ENCODE measurements at places on chromosomes 1 and 21.

DNA sequence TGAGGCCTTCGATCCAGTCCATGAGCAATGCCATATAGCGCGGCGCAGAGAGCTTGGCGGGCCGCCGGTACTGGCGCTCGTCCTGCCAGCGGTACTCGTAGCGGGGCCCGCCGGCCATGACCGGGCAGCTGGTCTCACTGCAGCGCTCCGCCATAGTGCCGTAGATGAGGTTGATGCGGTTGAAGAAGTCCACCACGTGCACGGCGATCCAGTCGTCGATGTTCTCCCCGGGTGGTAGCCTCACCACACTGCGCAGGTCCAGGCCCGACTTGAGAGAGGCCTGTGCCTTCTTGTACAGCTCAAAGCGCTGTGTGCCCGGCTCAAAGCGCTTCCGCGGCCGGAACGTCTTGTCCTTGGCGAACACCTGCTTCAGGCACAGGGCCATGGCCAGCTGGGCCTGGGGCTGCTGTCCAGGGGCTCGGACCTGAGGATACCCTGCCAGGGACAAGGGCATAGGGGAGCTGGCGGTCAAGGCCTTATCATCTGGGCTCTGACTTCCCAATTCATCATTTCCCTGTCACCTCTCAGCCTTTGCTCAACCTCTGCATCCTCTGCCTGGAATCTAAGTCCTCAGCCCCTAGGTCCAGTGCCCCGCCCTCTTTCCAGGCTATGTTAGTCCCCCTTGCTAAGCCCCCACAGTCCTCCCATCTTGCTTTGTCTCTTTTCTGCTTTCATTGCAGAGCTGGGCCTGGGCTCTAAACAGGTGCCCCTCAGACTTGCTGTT, 3.5 kb downstream of the MOB3C start:
- DNase-seq: no peak

DNA sequence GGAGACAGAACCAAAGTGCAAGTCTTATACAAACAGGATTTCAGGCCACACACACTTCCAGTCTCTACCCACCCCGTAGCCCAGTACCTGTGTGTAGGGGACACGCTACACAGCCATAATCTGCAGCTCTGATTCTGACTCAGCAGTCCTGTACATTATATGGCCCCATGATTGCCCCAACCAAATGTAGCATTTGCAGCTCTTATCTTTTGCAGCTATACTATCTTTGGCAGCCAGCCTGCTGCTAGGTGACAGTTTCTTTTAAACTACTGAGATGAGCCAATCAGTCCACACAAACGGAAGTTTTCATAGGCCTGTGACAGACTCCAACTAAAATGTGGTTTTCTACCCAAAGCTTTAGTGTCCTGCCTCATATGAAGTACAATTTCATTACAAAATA, 259.6 kb upstream of the ST6GALNAC5 start:
- DNase-seq: no peak

DNA sequence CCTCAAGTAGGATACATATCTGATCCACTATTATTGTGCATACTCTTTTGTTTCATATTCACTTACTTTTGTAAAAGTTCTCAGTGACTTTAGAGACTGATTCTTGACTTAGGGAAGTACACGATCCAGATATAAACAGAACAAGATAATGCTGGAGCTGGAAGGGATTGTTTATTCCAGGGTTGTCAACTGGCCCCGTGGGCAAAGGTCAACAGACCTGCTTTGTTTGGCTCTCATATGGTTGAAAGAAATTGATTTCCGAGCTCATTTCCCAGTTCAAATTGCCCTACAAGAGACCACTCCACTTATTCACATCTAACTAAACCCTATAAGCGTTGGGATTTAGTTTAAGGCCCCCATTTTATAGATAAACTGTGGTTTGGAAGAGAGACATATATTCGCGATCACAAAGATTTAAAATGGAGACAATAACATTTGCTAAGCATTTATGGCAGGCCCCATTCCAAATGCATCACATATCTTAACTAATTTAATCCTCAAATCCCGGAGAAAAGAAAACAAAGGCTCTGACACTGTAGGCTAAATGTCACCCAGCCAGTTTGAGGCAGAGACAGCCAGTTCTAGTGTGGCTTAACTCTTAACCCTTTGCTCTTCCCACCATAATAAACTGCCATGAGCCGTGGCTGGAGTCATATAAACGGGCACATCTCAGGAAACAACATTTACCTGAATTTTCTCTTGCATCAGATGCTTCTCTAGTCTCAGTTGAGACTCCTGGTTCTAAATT, 20.6 kb downstream of the REG4 start:
- DNase-seq: no peak

DNA sequence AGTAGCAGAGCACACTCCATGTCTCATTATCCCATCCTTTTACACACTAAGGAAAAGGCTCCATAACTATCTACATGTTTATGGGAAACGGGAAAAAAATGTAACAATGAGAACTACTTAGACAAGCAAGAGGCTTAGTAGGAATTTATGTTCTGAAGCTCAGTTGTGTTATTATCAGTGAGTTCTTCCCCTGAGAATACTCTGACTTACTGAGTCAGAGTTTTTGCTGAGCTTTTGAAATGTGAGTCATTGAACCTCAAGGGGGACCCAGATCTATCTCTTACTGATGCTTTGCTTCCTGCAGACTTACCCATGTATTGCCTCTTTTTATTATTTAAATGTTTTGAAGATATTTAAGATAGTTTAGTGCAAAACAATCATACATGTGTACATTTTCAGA, 20.1 kb downstream of the CFHR5 start:
- DNase-seq: peak; percentile 77

- DNase-seq: no peak
Measured at GRCh38 chr21:44490816-44491215, 35.5 kb downstream of the LRRC3 start.

GRCh38 chr21:38265166-38265565, 8.4 kb downstream of the KCNJ15 start:
- no peak for DNase-seq

GRCh38 chr1:234666761-234667160, 56.8 kb upstream of the IRF2BP2 start:
- DNase-seq: no peak

DNA sequence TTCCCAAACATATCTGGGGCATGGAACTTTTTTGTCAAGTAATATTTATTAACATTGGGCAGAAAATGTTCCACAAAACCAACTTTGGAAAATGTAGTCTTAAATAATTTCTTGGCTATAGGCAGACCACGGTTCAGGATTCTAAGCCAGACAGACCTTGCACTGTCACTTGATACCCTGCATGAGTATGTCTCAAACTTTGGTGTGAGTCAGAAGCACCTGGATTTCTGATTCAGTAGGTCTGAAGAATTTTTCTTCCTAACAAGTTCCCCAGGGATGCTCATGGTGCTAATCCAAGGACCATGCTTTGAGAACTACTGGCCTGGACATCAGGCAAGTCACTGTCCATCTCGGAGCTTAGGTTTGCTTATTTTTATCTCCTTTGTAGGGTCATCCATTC, 562.0 kb downstream of the PLPP3 start:
- no peak for DNase-seq

DNA sequence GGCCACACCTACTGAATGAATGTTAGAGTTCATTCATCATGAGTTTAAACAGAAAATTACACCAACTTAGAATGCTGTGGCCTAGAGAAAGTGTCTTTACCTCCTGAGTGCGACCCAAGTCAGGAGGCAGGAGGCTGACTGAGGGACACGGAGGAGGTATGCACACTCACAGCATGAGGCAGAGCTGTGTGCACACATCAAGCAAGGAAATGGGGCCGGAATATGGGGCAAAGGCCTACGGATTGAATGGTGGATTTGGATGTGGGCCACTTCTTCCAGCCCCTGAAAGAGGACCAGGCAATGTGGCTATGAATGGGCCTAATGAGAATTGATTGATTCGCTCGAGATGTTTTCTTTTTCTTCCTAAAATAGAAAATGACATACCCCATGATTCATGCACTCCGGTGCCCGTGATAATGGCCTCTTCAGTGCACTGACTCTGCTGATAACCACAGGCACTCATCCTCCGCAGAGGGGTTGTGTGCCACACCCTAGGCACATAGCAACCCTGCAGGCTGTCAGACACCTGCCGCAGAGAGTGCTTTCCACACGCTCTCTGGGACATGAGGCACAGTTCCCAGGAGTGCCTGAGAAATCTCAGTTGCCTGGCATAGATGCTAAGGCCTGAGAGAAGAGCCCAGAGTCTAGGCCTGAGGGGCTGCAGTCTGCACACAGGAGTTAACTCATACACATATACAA, 155.5 kb downstream of the GLUL start:
- DNase-seq: peak; percentile 9

GRCh38 chr1:67429011-67429527, 1.1 kb downstream of the SERBP1 start:
- no peak for DNase-seq

GRCh38 chr1:115255154-115255553, 82.9 kb downstream of the NGF start:
- peak; percentile 47 for DNase-seq

DNA sequence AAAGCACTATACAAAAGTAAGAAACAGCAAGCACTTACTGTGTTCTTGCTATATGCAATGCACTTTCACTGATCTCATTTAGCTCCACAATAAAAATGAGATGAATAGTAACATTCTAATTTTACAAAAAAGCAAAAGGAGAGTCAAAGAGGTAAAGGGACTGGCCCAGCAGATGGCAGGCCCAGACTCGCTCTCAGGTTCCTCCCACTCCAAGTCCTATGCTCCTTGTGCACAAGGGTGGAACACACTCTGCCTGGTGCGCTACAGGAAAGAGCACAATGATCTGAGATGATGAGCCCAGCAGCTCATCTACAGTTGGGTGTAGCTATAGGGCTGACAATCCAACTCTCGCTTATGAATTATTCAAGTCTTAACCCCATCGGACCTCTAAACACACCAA, 94.1 kb upstream of the LYST start:
- DNase-seq: no peak

- no peak for DNase-seq
Measured at GRCh38 chr1:230407351-230407750, 18.8 kb downstream of the PGBD5 start.

GRCh38 chr1:47725000-47725473, 272.1 kb downstream of the TRABD2B start:
- DNase-seq: no peak

- no peak for DNase-seq
Measured at GRCh38 chr1:213256438-213257087, 205.5 kb downstream of the RPS6KC1 start.

DNA sequence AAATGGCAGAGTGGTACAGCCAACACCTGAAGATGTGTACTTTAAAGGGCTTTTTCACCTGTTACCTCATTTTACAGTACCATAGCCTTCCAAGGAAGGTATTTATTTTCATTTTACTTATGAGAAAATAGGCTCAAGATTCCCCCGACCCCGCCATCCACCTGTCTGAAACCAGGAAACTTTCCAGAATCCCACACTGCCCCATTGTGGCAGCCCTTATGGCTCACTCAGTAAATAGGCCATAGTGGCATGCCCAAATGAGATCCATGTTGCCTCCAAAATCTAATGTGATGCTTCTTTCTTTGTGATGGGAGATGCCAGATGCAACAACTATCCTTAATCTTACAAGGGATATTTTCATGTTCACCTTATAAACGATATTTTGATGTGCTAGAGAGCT, 97.8 kb downstream of the EBNA1BP2 start:
- DNase-seq: no peak

- DNase-seq: no peak
Measured at GRCh38 chr1:157310401-157310800, 172.2 kb upstream of the ETV3 start.

- no peak for DNase-seq
Measured at GRCh38 chr21:38948377-38949069, 142.8 kb downstream of the ETS2 start.

GRCh38 chr1:213192026-213192425, 141.0 kb downstream of the RPS6KC1 start:
- no peak for DNase-seq

DNA sequence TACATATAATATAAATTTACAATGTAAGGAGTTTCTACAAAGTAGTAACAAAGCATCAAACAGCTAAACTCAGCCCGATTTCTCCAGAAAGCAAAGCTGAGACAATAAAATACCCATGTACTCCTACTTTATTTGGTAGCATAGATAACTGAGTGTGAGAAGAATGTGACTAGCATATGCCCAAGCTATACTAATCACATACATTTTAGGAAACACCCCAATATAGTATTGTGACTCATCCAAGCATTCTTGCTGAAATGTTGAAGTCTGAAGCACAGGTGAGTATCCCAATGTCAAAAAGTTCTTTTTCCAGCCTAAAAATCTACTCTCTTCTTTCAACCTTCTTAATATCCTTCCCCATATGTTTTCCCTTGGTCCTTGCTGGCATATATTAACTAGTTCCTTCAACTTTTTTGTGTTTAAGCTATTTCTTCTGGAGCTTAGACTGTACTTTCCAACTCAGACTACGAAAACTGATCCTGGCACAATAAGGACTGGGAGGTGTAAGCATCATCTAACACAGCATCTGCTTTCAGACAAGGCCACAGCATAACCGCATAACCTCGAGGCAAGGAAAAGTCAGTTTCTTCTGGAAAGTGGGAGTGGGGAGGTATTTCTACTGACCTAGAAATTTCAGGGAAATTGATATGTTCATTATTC, 163.0 kb upstream of the RNPC3 start:
- DNase-seq: no peak

DNA sequence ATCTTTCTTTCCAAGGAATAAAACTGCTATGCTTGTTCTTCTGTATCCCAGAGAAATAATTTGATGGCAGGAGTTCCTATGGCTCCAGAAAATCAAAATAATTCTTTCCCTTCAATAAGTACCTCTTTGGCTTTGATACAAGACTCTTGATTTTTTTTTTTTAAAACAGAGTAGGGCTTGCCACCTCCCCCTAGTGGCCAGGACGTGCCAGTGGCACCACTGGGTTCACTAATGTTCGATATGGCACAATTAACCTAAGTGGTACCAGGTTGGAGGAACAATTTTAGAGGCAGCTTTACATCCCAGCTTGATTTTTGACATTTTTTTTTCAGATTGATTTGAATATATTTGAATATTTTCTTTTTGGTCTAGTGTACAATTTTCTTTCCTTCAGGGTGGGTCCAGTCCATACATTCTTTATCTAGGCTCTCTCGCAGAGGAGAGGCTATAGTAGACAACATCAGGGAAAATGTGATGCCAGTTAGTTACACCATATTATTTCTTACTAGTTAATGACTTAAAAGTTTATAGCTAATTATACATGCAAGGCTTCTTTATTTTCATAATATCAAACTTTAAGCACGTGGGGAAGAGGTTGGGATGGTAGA, 330.9 kb downstream of the S1PR1 start:
- DNase-seq: peak; percentile 11

GRCh38 chr1:8818325-8818775, 910 bp upstream of the RERE start:
- peak; percentile 88 for DNase-seq

GRCh38 chr1:193471981-193472380, 285.6 kb upstream of the B3GALT2 start:
- peak; percentile 40 for DNase-seq

GRCh38 chr1:24910751-24911650, 19.1 kb downstream of the RUNX3 start:
- DNase-seq: peak; percentile 79

GRCh38 chr1:226355669-226356551, 46.9 kb upstream of the LIN9 start:
- no peak for DNase-seq

- no peak for DNase-seq
Measured at GRCh38 chr21:35628316-35628715, 432.0 kb downstream of the SETD4 start.

GRCh38 chr21:43894206-43894577, 29.2 kb downstream of the AGPAT3 start:
- no peak for DNase-seq
